ENCODE measurements at places on chromosomes 1 and 21.

DNA sequence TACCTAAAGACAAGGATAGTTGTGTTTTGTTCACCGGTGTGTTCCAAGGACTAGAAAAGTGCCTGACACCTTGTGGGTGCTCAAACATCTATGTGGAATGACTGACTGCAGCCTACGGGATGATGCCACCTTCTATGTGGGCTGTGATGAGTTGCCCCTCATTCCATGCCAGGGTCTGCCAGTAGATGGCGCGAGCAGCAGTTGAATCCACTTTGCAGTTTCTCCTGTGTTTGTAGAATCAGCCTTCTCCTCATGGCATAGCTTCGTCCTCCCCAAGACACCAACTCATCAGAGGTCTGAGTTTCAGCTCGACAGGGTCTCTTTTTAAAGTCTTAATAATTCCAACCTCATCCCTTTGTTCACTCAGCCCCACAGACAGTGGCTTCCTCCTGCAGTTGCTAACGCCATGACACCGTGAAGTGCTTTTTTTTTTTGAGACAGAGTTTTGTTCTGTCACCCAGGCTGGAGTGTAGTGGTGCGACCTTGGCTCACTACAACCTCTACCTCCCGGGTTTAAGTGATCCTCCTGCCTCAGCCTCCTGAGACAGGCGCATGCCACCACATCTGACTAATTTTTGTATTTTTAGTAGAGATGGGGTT lies 133.7 kb downstream of the CAPN8 start:
- DNase-seq = peak; percentile 56

GRCh38 chr1:23202263-23202749 lies 15.0 kb downstream of the HTR1D start:
- DNase-seq = peak; percentile 49

GRCh38 chr1:18069903-18070302 lies 37.7 kb upstream of the IGSF21 start:
- DNase-seq = no peak

DNA sequence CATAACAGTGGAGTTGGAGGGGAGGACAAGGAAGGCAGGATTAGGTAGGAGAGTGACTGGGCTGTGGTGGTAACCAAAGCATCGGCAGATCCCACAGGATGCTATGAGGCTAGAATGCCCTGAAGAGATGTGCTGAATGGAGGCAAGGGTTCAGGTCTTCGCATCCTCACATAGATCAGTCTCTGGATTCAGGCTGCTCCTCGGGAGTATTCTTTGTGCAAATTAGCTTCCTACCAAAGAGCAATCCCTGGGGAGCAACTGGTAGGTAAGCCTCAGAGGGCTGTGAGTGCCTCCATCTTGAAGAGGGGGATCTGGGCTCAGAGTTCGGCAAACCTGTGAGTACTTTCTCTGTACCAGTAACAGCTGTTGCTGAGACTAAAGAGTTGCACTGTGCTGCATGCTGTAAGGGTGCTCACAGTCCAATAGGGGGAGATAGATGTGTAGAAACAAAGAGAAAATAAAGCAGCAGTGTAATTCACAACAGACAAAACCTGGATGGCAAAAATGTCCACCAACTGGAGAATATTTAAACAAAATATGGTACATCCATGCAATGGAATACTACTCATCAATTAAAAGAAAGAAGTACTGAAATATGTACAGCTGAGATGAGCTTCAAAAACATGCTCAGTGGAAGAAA lies 322.4 kb upstream of the DEPDC1 start:
- DNase-seq = peak; percentile 30

- DNase-seq = peak; percentile 53
These were observed 7.0 kb upstream of the TRIM45 start for GRCh38 chr1:117128323-117129079.

DNA sequence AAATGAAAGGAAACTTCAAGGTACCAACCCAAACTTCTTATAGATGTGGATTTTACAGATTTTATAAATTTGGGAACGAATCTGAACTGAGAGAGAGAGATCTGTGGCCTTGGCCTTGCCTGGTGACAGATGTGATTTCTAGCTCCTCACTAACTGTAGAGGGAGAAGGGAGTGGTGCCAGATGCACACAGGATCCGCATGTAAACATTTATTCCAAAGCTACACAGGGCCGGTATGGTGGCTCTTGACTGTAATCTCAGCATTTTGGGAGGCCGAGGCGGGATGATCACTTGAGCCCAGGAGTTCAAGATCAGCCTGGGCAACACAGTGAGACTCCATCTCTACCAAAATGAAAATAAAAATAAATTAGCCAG lies 77.1 kb downstream of the PGBD5 start:
- DNase-seq = no peak

DNA sequence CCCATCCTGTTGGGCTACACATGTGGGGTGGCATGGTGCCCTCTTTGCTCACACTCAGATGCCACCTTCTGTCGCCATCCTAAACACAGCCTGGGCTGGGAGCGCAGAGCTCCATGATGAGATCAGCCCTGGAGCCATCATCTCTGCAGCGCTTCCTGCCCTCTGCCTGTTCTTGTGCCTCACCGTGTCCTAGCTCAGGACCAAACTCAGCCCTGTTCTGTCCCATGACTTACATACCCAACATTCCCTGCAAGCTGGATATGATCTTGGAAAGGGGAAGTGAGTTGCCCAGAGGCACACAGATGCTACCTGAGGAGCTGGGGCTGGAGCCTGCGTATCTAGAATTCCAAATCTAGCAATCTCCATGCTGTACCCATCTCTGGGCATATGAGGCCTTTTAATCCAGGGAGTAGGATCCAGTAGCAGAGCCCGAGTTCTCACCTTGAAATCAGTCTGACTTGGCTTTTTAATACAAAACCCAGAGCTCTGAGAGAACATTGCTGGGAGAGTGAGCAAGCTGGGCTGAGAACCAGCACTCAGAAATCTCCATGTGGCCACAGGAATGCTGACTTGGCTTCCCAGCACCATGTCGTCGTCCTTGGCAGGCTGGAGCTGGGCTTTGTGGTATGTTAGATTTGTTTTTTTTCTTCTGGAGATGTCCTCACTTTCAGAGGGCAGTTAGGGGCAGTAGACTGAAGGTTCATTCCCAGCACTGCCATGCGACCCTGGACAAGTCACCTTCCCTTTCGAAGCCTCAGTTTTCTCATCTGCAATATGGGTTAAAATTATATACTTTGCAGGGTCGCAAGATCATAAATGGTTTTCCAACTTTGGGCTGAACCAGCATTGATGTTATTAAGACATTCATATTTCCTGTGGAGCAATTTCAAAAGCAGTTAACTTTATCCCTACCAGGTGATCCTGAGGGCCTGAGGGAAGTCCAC lies 2.6 kb downstream of the ALPL start:
- DNase-seq = peak; percentile 76

- peak; percentile 69 for DNase-seq
These were observed 25.1 kb upstream of the BRDT start for GRCh38 chr1:91924146-91924545.

DNA sequence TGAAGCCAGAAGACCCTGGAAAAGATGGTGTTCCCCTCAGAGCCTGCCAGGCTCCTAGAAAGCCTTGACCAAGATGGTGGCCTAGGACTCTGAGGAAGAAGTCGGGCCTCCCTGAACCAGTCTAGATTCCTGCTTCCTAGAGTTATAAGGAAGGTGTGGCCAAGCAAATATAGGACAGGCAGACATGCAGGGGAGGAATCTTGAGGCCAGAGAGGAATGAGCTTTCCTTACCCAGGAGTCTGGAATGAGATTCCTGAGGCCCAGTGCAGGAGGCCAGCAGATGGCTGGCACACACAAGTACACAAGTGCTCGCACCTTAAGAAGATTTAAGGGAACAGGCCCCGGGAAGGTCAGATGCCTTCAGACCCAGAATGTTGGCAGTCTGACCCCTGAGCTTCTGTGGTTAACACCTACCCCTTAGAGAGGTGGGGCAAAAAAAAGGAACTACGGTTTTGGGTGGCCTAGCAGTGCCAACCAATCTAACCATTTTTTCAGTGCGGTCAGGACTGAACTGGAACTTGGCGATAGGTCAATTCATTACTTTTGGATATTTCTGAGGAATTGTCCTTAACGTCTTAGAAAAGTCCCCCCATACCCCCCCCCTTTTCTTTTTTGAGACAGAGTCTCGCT lies 73.3 kb downstream of the MDM4 start:
- DNase-seq = peak; percentile 20

- no peak for DNase-seq
These were observed 5.2 kb upstream of the HSD3B2 start for GRCh38 chr1:119409731-119410130.

DNA sequence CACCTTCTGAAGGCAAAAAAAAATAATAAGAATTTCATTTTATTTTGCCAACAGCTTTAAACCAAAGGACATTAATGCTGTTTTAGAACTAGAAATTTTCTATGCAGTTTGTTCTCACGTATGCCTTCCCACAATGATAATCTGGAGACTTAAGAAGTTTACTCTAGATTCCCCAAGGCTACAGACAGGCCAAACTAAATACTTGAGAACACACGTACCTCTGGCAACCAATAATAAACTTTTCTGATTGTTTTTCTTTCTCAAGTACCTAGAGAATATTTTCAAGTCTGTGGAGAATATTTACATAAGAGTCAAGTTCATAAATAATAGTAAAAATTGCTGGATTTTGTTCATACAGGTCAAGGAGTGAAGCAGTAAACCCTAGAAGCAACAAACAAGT lies 15.9 kb downstream of the CLDN8 start:
- DNase-seq = no peak

DNA sequence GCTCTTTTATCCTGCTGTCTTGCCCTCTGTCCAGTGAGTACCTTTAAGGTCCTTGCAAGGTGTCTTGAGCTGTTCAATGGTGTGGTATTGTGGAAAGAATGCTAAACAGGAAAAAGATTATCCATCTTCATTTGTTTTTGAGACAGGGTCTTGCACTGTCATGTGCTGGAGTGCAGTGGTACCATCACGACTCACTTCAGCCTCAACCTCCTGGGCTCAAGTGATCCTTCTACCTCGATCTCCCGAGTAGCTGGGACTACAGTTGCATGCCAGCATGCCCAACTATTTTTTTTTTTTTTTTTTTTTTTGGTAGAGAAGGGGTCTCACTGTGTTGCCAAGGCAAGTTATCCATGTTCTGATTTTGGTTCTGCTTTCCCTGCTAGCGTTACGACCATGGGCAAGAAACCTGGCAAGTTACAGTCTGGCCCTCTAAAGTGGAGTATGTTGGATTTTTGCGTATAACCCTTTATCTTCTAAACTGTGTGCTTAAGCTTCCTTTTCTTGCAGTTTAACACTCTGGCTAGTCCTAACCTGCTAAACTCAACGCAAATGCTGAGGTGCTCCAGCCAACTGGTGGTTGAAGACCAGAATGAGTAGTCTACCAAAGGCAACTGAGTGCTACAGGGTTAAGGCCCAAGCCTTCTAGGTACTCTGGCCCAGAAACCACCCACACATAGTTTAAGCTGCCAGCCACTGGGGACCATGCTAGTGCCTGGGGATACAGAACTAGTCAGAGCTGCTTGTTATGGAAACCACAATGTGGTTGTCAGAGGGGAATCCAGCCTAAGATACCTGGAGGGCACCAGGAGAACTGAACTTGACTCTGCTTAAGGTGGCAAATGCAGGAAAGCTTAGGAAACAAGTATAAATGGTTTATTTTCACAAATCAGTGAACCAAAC lies 7.9 kb downstream of the RPL11 start:
- peak; percentile 29 for DNase-seq

GRCh38 chr21:38013741-38014140 lies 97.5 kb upstream of the KCNJ6 start:
- DNase-seq = no peak

- DNase-seq = no peak
These were observed 25.8 kb downstream of the OSBPL9 start for GRCh38 chr1:51642739-51643142.

DNA sequence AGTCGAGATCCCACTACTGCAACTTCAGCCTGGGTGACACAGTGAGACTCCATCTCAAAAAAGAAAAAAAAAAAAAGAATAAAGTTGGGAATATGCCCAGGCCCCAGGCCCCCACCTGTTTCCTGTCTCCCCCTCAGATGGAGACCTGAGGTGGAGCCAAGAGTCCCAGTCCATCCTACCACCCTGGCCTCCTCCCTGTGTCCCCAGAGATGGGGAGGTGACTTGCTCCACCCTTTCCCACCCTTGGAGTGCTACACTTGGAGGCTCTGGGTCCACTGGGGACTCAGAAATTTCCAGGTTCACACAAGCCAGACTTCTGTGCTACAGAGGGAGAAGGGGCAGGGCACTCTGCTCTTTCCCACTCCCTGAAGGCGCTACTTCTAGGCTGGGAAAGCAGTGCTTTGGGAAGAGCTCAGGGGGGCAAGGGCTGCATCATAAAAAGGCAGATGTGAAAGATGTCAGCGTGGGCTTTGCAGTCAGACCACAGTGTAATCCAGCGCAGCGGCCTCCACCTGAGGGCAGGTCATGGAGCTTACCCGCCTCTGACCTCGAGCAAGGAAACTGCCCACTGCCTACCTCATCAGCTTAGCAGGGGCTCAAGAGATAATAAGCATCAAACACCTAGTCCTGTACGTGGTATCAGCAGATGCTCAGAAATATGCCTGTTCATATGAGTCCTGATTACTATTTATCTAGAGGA lies 13.4 kb downstream of the TMEM63A start:
- no peak for DNase-seq

DNA sequence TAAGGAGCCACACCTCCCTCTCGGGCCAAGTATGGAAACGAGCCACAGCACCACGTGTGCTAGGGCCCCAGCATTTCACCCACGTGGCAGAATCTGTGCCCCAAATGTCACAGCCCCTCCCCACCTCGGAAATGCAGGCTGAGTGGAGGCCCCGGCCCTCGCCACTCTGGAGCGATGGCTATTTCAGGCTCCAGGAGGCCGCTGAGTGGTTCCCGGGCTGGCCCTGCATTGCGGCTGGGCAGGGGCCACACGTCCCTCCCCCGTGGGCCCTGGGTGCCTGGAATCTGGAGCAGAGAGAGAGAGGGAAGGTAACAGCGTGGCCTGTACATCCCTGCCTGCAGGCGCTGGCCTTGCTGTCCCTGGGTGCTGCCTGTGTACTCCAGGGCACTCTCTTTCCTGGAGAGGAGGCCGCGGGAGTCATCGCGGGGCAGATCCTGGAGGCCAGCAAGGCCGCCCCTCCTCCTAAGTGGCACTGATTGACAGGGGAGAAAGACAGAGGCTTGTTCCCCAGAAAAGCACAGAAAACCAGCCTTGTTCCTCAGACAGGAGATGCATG lies 68.0 kb upstream of the TRAPPC10 start:
- DNase-seq = no peak

GRCh38 chr1:91070298-91070697 lies 48.5 kb upstream of the ZNF644 start:
- DNase-seq = no peak

GRCh38 chr1:247430434-247430833 lies 14.5 kb downstream of the NLRP3 start:
- no peak for DNase-seq

DNA sequence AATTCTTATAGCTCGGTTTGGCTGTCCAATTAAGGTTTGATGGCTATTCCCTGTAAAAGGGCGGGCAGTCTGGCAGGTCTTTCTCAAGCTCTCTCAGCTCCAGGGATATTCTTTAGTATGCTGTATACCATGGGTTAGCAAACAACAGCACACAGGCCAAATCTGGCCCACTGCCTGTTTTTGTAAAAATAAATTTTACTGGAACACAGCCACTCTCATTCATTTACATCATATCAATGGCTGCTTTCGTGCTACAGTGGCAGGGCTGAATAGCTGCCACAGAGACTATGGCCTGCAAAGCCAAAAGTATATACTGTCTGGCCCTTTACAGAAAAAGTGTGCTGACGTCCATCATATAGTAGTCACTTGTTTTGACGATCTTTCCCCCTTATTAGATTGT lies 32.0 kb downstream of the MACO1 start:
- no peak for DNase-seq

GRCh38 chr1:162400790-162401355 lies 11.1 kb downstream of the SH2D1B start:
- no peak for DNase-seq

Data from kidney tubule cell (primary cell).